Forelimb muscle (tissue), 1 donor: ENCODE measurements at places on chromosomes 1 and 21.

GRCh38 chr1:187003353-187003752, 174.6 kb downstream of the PLA2G4A start:
- no peak for DNase-seq

- DNase-seq: no peak
Observed at GRCh38 chr1:63946866-63947491, 173.2 kb downstream of the ROR1 start.

- DNase-seq: no peak
Observed at GRCh38 chr1:50508040-50508586, 84.9 kb upstream of the DMRTA2 start.

DNA sequence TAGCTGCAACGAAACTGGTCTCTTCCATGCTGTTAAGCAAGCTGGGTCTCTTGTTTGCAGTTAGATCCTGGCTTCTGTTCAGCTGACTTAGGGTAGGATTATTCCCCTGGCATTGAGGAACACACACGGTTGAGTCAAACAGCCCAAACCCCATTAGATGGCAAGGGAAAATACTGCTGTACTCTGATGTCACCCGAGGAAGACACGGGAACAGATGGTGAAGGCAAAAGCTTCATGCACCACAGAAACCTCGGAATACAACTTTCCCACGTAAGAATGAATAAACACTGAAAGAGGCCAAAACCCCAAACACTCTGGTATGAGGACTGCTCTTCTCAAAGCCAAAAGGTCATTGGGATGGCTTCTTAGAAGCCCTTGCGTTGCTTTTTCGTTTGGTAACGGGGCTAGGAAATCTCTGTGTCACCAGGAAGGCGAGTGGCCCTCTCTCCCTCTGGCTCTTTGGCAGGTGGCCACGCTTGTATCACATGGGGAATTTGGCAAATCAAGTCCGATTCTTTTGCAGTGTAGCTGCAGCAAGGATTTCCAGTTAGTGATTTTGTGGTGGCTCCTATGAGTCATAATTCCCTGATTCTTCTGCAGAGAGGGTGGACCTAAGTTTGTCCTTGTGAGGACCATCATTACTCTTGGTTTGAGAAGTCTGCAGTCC, 16.7 kb upstream of the LYST start:
- no peak for DNase-seq

GRCh38 chr1:112146201-112146715, 156.8 kb upstream of the KCND3 start:
- DNase-seq: no peak

DNA sequence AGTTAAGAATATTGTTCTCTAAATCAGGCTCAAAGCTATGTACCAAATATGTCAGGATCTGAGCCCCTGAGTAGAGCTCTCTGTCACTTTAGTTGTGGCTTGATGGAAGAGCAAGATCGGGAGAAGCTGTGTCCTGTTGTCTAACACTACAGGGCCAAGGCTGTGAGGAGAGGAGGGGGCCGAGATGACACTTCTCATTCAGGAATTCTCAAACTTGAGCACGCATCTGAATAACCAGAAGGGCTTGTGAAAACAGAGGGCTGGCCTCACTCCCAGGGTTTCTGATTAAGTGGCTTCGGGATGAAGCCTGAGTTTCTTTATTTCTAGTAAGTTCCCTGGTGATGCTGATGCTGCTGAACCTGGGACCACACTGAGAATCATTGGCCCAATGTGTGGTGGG, 209.2 kb upstream of the DAB1 start:
- DNase-seq: no peak

GRCh38 chr1:56676571-56677035, 31.5 kb downstream of the PRKAA2 start:
- no peak for DNase-seq

- DNase-seq: no peak
Observed at GRCh38 chr21:43753439-43753799, 22.7 kb downstream of the CSTB start.

DNA sequence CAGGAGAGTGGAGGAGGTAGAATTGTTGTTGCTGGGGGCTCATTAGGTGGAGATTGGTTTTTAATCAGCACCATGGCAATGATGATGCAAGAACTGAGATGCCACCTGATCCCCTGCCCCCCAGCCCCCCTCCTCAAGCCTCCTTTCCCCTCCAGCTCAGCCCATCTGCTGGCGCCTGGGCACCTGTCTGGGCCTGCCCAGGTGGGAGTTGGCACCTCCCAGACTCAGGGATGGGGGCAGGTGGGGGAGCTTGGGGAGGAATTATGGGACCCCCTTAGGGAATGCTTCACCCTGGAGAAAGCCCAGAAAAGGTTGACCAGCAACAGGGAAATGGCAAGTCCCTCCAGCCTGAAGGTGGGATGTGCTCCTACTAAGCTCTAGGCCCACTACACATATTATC, 1.5 kb upstream of the NHLH1 start:
- no peak for DNase-seq

DNA sequence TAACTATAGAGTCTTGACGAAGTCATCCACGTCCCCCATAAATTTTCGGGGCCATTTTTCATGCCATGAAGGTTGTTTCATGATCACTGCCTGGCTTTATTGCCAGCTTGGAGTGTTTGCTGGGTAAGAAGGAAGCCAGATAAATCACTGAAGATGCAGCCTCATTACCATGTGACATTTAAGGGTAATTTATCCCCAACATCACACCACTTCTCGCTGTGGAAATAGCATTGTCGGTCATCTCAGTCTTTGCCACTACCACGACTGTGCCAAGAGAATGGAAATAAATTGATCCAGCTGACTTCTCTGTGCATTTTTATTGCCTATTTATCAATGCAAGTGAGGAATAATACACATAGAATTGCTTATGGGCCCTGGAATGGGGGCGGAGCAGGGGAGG, 617.9 kb downstream of the AJAP1 start:
- DNase-seq: no peak

DNA sequence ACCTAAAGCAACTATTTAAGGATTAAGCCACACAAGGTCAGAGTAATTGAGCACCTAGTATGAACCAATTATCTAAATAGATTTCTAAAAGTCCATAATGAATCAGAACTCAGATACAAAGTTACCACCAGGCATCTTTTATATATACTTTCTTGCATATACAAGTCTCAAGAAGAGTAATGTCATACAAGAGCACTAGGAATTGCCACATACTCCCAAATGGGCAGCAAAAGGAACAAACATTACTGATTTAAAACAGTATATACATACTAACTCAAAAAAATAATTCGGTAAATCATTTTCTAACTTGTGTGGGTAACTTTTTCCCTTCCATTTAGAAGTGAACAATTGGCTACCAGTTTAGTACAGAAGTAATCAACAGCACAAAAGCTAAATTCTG, 22.1 kb downstream of the SERBP1 start:
- DNase-seq: no peak

GRCh38 chr1:228538831-228539230, 51.6 kb downstream of the RNF187 start:
- DNase-seq: no peak

DNA sequence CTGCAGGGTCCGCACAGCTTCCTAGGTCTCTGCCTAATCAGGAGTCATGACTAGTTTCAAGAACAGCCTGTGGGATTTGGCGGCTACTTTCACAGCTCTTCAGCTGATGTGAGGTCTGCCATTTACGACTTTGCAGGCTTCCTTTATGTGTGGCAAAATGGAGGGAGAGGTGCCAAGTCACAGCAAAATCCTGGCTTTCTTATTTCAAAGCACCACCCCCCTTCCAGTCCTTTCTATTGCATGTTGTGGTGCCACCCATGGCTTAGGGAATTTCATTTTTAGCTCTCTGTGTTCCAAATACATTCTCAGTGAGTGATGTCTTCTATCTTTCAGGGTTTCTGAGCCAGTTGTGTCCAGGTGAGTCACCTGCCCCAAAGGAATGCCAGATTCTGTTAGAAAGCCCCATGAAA, 75.1 kb upstream of the WLS start:
- no peak for DNase-seq

GRCh38 chr1:46900401-46900800, 40.9 kb downstream of the CYP4A11 start:
- DNase-seq: no peak
